ENCODE measurements at places on chromosomes 5 and 9.

DNA sequence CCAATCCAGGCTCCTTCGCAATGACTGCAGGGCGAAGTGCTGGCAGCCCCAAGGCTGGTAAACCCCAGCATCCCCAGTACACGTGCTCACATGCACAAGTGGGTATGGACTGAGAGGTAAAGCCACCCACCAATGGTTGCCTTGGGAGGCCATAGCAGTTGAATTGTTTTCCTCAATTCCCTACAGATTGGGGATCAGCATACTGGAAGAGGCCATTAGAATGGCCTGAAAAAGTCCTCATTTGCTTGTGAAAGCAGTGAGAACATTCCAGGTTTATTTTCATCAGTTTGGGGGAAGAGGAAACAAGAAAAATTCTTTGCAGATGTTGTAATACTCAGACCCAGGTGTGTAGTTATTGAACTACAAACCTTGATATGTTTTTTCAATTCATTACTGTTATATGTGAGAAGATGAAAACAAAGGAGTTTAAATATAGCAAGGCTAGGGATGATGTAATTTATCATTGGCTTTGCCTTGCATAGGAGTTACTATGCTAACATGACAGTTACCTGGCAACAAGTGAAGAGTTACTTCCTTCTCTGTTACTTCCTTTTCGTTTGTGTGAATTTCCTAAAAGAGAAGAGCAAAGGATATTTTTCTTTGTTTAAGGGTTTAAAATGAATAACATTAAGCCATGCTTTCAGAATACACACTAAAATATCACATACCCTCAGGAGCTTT is 36.4 kb downstream of the MTMR12 start:
- peak; percentile 72 for DNase-seq

DNA sequence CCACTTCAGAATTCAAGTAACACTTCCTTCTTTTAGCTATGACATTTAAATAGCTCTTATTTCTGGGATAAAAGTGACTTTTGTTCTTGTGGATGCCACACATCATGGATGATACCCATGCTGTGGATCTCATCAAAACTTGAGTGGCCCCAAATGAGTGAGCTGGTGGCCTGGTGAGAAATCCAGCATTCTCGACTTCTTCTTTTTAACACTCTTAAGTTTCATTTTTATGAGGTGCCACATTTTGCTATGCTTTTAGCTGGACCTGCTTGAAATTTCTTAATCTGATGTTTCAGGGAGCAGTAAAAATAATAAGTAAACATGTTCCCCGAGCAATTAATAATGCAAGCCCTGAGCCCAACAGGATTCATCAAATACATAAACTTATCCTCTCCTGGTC is 384.8 kb upstream of the MEF2C start:
- DNase-seq: peak; percentile 31

GRCh38 chr5:88188458-88189132 is 80.0 kb downstream of the TMEM161B start:
- peak; percentile 7 for DNase-seq

GRCh38 chr5:129664336-129664937 is 83.5 kb upstream of the MINAR2 start:
- peak; percentile 68 for DNase-seq

GRCh38 chr5:158407824-158408195 is 548.9 kb upstream of the CLINT1 start:
- DNase-seq: no peak

GRCh38 chr9:83220730-83221129 is 157.8 kb upstream of the RASEF start:
- DNase-seq: no peak

GRCh38 chr5:131373265-131373664 is 109.4 kb downstream of the CDC42SE2 start:
- DNase-seq: no peak

DNA sequence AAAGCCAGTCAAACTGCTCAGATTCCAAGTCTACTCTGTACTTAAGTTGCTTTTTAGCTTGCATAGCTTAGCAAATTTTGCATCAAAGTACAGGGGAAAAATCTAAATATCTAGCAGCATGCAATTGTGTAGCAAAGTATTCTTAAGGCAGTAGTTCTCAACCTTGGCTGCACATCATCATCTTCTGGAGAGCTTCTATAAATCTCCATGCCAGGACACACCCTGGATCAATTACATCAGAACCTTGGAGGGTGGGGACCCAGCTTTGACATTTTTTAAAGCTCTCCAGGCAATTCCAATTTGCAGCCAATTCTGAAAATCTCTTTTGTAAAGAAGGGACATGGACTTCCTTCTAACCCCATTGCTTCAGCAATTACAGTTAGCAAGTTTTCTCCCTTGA is 187.5 kb downstream of the SNCAIP start:
- no peak for DNase-seq

GRCh38 chr9:98724810-98725530 is 16.2 kb upstream of the GABBR2 start:
- no peak for DNase-seq

DNA sequence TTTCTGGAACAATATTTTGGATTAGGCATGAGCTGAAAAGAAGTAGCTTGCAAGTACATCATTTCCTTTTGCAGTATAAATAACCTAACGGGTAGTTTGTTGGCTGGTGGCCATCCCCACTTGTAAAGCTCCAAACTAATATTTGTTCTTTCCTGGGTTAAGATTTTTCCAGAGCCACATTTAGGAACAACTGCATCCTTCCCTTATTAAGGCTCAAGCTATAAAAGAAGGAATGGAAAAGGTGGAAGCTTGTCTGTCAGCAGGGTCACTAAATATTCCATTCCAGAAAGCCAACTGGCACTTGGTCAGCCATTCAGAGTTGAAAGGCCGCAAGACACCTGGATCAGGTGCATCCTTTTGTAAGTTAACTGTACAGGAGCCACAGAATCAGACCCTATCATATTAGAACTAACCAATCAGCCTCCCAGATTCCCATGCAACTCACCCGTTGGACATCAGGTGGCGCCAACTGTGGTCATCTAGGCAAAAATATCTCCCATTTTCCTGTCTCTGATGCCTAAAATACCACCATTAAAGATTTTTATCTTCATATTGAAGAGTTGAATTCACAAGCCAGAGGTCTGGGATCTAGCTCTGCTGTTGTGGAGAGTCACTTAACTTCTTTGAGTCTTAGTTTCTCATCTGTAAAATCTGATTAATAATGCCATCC is 82.9 kb downstream of the PTCD2 start:
- peak; percentile 6 for DNase-seq

- DNase-seq: no peak
Observed at GRCh38 chr5:143418140-143418866, 14.8 kb upstream of the NR3C1 start.

DNA sequence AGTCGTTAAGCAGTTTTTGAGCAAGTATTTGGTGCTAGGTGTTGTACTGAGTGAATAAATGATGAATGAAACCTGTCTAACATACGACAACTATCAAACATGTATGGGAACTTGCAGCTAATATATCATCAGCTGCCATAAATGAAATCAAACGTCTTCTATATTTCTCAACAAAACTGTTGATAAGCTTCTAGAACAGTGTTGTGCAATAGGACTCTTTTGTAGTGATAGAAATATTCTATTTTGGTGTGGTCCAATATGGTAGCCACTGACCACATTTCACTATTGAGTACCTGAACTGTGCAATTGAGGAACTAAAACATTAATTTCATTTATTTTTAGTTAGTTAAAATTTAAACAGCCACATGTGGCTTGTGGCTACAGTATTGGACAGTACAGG is 16.3 kb upstream of the FYB1 start:
- no peak for DNase-seq

DNA sequence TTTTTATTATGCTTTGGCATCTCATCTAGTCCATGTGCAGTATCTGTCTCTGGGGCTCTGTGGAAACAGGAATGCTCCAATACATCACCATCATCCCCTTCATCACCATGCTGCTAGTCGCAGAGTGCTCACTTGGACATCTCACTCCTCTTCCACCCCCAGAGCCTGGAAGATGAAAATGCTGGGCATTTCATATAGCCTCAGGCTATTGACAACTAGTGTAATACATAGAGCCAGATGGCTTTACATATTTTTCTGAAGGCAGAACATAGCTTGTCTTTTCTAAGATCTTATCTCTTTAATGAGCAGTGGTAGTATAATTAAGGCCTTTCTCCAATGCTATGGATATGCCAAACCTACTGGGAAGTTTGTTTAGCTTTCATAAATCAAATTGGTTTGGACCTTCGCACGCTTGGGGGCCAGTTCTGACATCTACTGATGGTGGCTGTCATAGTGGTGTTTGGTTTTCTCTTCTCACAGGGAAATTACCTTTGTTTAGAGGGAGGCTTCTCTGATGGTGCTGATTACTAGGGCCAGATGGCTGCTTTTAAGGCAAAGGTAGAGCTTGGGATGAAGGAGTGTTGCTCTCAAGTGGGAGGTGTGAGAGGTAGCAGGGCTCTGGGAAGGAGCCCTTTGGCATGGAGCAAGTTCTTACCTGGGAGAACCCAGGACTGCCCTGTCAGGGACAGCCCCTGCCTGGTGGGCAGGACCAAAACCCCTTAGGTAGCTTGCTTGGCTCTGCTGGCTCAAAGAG is 63.1 kb upstream of the CXCL14 start:
- no peak for DNase-seq

GRCh38 chr9:112434487-112434886 is 52.1 kb upstream of the KIAA1958 start:
- DNase-seq: no peak

DNA sequence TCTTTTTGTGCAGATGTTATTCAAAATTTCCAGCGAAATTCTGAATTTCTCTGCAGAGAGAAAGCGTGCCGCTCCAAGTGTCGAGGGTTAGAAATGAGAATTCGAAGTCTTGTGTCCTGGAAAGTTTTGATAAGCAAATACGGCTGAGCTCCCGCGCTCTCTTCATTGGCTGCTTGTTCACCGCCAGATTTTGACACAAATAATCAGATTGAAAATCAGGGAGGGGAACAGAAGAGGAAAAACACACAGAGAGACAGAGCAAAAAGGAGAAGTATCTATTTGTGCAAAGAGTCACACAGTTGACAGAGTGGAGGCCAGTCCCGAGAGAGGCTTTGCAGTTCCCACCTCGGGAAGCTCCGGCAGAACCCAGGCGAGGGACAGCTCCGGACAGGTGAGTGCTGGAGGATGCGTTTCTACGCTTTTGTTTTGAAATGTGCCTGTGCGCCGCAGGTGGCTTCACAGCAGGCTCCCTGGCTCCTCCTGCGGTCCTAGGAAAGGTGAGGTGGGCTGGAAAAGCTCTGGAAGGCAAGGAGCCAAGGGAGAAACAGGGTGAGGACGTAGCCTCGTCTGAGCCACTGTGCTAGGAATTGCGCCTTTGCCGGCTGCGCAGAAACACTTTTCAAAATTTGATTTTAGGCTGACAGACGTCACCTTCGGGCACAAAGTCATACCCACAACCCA is at the start of gene GFI1B:
Gene GFI1B, plus strand, starts transcription at position 244 of the 681 bp plus-strand sequence. CDS start 7,985 bp downstream, outside the sequence.
- peak; percentile 35 for DNase-seq

- DNase-seq: no peak
Observed at GRCh38 chr5:107387526-107388140, 283.1 kb downstream of the EFNA5 start.

- DNase-seq: no peak
Observed at GRCh38 chr9:111914749-111915424, 18.3 kb downstream of the UGCG start.

- peak; percentile 37 for DNase-seq
Observed at GRCh38 chr5:88886252-88886651, 3.3 kb upstream of the MEF2C start.

DNA sequence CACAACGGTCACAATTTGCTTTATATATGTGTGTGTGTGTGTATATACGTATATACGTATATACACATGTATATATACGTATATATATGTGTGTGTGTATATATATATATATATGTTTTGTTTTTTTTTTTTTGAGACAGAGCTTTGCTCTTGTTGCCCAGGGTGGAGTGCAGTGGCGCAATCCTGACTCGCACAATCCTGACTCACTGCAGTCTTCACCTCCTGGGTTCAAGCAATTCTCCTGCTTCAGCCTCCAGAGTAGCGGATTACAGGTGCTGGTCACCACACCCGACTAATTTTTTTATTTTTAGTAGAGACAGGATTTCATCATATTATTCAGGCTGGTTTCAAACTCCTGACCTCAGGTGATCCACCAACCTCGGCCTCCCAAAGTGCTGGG is 3.1 kb downstream of the RNF38 start:
- no peak for DNase-seq

DNA sequence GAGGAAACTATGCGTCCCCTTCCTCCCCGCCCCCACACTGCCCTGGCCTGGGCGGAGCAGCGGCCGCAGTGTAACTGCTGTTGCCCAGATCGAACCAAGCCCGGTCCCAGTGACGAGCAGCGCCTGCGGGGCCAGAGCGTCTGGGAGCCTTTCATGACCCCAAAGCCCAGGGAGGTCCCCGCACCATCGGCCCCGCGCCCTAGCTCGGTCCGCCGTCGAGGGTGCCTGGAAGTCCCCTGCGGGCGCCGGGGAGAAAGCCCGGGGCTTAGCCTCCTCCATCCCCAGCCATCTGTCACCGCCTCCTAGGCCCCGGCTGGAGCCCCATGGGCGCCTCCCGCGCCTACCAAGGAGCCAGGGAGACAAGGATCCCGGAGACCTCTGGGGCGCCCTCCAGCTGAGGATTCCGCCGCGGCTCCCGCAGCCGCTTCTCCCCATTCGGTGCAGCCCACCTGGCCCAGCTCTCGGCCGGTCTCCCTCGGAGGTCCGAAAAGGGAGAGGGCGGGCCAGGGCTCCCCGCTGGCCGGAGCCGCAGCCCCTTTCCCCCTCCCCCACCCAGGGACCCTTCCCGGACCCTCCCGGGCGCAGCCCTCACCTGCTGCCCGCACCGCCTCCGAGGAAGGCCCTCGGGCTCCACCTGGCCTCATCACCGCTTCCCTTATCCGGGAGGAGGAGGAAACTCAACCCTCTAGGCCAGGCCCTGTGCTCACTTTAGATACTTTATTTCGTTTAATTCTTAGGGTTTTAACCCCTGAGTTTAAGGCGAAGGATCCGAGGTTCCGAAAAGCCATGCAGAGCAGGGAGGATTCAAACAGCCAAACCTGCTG is 45.6 kb downstream of the APTX start:
- no peak for DNase-seq

DNA sequence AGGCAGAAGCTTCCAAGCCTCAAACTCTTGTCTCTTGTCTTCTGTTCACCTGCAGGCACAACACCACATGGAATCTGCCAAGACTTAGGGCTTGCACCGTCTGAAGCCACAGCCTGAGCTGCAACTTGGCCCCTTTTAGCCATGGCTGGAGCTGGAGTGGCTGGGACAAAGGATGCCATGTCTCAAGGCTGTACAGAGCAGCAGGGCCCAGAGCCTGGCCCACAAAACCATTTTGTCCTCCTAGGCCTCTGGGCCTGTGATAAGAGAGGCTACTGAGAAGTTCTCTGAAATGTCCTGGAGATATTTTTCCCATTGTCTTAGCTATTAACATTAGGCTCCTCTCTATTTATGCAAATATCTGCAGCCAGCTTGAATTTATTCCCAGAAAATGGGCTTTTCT is 330.8 kb downstream of the DTWD2 start:
- no peak for DNase-seq

GRCh38 chr5:145776886-145777285 is 58.3 kb downstream of the PRELID2 start:
- no peak for DNase-seq

- DNase-seq: no peak
Observed at GRCh38 chr9:81141961-81142360, 547.4 kb downstream of the TLE1 start.

DNA sequence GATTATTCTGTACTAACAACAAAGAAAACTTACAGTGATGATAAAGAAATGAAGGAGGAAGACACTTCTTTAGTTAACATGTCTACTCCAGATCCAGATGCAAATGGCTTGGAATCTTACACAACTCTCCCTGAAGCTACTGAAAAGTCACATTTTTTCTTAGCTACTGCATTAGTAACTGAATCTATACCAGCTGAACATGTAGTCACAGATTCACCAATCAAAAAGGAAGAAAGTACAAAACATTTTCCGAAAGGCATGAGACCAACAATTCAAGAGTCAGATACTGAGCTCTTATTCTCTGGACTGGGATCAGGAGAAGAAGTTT is 67.9 kb downstream of the VCAN start:
- DNase-seq: no peak

All from NAMALWA (cell line).